Myocyte (in vitro differentiated cells): ENCODE measurements at places on chromosomes 2 and 18. TPM values are rescaled to one million over a fixed set of nuclear protein-coding genes. Genes with fewer than 3 reads are reported as not detected.

GRCh38 chr2:172373766-172374165 is 53.6 kb upstream of the ITGA6 start:
- DNase-seq: no peak

The COL6A3 gene
- total RNA-seq: 9.0 and 9.1 TPM in 2 replicates

GRCh38 chr2:183543731-183544130 is 419.5 kb downstream of the NUP35 start:
- DNase-seq: no peak

The MBD2 gene
- 14.5 TPM in 2 replicates for total RNA-seq

GRCh38 chr18:37900326-37900725 is 334.7 kb upstream of the CELF4 start:
- DNase-seq: no peak

DNA sequence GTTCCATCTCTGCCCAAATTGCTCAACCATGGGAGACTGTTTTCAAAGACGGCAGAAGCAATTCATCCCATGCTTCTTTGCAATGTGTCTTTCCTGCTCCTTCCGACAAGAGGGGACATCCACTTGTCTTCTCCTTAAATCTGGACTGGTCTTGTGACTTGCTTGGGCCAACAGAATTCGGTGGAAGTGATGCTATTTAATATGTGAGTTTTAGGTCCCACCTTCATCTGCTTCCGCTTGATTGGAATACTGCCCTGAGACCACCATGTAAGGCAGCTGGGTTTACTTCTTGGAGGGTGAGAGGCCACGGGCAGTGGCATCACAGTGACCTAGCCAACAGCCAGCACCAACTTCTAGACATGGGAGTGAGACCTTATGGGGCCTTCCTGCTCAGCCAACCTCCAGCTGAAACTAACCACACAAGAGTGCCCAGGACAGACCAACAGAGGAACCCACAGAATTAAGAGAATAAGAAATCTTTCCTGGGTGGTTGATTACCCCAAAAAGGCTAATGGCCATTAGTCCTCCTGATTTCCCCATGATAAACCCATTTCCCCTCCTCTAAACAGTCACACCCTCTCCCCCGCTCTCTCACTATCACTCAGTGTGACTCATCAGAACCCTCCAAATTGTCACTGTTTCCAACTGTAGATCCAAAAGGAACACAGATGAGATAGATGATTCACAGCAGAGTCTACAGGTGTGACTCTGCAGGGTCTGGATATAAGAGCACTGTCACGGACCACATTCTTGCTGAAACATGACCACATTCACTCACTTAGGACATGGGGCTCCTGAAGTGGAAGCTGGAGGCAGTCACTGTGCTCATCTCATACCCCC is 16.2 kb upstream of the RHOB start:
- DNase-seq: peak; percentile 43

DNA sequence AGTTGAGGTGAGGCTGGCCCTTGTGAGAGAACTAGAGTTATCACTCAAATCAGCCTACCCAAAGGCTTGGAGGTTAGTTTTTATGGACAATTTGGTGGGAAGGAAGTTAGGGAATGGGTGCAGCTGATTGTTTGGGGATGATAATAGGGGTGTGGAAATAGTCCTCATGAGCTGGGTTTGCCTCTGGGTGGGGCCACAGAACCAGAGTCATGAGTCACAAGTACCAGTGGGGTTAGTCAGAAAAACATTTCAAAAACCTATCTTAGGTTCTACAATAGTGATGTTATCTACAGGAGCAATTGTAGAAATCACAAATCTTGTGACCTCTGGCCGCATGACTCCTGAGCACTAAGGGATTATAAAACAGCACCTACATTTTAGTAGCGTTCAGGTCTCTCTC is 630.1 kb upstream of the PIK3C3 start:
- no peak for DNase-seq

The GAL3ST2 gene
- total RNA-seq: 0.47 TPM in 1 of 2 replicates, not detected in the other

The FER1L5 gene
- total RNA-seq: not detected in 2 replicates

- no peak for DNase-seq
Observed at GRCh38 chr2:227351639-227352038, 26.6 kb downstream of the MFF start.

GRCh38 chr2:15754703-15755099 is 163.0 kb downstream of the DDX1 start:
- no peak for DNase-seq
